Activated CD4-positive, alpha-beta memory T cell treated with anti-CD3 and anti-CD28 coated beads, Interleukin-2, amount 10 ng/mL, durations not matched to agents 7 days and 5 days (primary cell): ENCODE measurements at places on chromosomes 3 and 15.
A peak's percentile ranks its signal among the peaks of the same experiment; 100 is the strongest.

- DNase-seq: no peak
- H3K36me3 ChIP-seq: no peaks in the 10 kb centered on the region
- H3K27ac ChIP-seq: no peak overlapping the region
Observed at GRCh38 chr3:184663756-184664155, 48.1 kb downstream of the MAGEF1 start.

- H3K36me3 ChIP-seq: no peaks in the 10 kb centered on the region
- no peak for DNase-seq
- no peaks in the 10 kb centered on the region for H3K4me1 ChIP-seq
- no peak overlapping the region for H3K27ac ChIP-seq
Observed at GRCh38 chr3:131744765-131745164, 242.0 kb upstream of the MRPL3 start.

DNA sequence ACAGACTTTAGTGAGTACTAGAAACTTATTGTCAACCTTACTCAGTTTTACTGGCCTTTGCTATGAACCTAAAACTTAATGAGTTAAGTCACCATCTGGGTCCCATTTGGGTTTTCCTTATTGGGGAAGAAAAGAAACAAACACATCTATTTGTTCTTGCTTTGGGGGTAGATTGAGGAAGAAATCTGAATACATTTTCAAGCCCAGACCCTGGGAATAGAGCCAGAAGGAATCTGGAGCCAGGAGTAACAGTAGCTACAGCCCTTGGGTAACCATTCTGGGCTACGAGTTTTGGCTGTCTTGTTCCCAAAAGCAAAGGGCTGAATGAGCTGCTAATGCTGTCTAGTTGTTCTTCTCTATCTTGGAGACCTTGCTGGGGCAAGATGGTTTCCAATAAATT lies 16.5 kb downstream of the SLC12A1 start:
- no peaks in the 10 kb centered on the region for H3K4me1 ChIP-seq
- H3K36me3 ChIP-seq: no peaks in the 10 kb centered on the region
- H3K4me3 ChIP-seq: no peak overlapping the region
- no peak overlapping the region for H3K27ac ChIP-seq

DNA sequence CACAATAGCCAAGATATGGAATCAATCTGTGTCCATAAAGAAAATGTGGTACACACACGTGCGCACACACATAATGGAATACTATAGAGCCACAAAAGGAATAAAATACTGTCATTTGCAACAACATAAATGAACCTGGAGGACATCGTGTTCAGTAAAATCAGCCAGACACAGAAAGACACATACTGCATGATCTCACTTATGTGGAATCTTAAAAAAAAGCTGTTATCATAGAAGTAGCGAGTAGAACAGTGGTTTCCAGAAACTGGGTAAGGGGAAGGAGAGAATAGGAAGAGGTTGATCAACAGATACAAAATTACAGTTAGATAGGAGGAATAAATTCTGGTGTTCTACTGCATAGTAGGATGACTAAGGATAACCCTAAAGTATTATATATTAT lies 11.1 kb downstream of the ATOSA start:
- no peaks in the 10 kb centered on the region for H3K27me3 ChIP-seq
- no peak overlapping the region for H3K27ac ChIP-seq
- H3K4me3 ChIP-seq: no peak overlapping the region
- H3K36me3 ChIP-seq: peaks cover 77% of the 10 kb centered on the region

GRCh38 chr3:185402561-185402960 lies 39.6 kb downstream of the MAP3K13 start:
- H3K27me3 ChIP-seq: peaks cover 19% of the 10 kb centered on the region
- H3K4me3 ChIP-seq: no peak overlapping the region
- H3K4me1 ChIP-seq: no peaks in the 10 kb centered on the region
- no peaks in the 10 kb centered on the region for H3K36me3 ChIP-seq
- H3K27ac ChIP-seq: no peak overlapping the region

DNA sequence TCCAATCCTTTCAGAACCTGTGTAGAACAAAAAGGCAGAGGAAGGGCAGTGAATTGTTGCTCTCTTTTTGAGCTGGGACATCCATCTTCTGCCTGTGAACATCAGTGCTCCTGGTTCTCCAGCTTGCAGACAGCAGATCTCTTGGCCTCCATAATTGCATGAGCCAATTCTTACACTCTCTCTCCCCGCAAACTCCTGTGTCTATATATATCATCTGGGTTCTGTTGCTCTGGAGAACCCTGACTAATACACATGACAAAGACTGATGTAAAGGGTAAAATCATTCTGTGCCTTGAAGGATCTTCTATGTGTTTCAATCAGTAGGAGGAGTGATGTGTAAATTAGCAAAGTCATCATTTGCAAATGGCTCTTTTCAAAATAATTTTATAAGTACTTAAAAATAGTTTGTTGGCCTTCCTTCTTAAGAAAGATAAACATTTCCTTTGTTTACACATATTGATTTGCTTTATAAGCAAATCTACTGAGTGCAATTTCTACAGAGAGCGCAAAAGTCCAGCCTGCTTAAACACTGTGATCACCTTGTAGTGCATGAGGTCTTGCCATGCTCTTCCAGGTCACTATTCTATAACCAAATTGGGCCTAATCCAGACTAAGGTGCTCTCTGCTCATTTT lies 154.9 kb upstream of the ANKRD28 start:
- H3K4me1 ChIP-seq: no peaks in the 10 kb centered on the region
- no peak overlapping the region for H3K27ac ChIP-seq
- no peak for DNase-seq
- peaks cover 1% of the 10 kb centered on the region for H3K27me3 ChIP-seq
- no peak overlapping the region for H3K4me3 ChIP-seq

GRCh38 chr3:12938258-12938711 lies 96.9 kb upstream of the RPL32 start:
- H3K4me1 ChIP-seq: no peaks in the 10 kb centered on the region
- DNase-seq: no peak
- H3K4me3 ChIP-seq: no peak overlapping the region

- DNase-seq: no peak
- H3K4me1 ChIP-seq: no peaks in the 10 kb centered on the region
- no peaks in the 10 kb centered on the region for H3K27me3 ChIP-seq
- no peak overlapping the region for H3K4me3 ChIP-seq
- no peak overlapping the region for H3K27ac ChIP-seq
- no peaks in the 10 kb centered on the region for H3K36me3 ChIP-seq
Observed at GRCh38 chr3:61092870-61093269, 158.4 kb downstream of the FHIT start.

DNA sequence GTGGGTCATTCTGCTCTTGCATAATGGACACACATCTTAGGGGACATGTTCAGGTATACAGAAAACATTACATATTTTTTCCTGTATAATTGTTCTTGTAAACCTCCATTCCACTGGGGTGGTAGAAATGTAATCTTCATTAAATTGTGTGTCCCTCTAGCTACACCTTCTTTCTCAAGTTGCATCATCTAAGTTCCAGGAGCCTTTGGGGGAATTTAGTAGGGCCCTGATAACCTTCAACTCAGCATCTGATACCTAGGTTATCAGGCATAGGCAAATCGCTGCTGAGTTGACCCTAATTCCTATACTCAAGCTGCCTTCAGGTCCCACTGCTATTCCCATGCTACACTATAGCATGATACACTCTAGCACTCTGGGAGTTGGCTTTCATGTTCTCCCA lies 19.1 kb upstream of the CLASP2 start:
- H3K4me3 ChIP-seq: no peak overlapping the region
- peaks cover 15% of the 10 kb centered on the region for H3K27me3 ChIP-seq
- H3K36me3 ChIP-seq: no peaks in the 10 kb centered on the region

DNA sequence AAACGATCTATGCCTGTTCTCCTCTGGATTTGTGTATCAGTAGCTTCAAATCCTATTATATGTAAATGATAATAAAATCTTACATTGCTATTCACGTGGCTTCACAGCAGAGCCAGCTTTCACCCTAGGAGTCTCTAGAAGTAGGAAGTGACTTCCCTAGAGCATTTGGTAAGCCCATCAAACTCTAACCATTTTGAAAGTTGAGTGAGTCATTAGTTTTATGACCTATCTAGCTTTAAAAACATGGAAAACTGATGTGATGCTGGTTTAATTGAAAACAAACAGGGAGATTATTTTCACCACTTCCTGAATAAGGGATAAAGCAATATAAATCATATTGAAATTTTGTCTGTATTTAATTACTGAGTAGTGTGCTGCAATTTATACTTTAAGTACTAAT lies 275.2 kb downstream of the EPHA6 start:
- H3K36me3 ChIP-seq: no peaks in the 10 kb centered on the region
- H3K4me3 ChIP-seq: no peak overlapping the region
- no peaks in the 10 kb centered on the region for H3K27me3 ChIP-seq
- H3K27ac ChIP-seq: no peak overlapping the region
- no peaks in the 10 kb centered on the region for H3K4me1 ChIP-seq
- no peak for DNase-seq

GRCh38 chr3:164040991-164041390 lies 1037.3 kb downstream of the SI start:
- no peak for DNase-seq
- no peak overlapping the region for H3K4me3 ChIP-seq
- H3K27me3 ChIP-seq: no peaks in the 10 kb centered on the region
- H3K36me3 ChIP-seq: no peaks in the 10 kb centered on the region
- no peaks in the 10 kb centered on the region for H3K4me1 ChIP-seq

DNA sequence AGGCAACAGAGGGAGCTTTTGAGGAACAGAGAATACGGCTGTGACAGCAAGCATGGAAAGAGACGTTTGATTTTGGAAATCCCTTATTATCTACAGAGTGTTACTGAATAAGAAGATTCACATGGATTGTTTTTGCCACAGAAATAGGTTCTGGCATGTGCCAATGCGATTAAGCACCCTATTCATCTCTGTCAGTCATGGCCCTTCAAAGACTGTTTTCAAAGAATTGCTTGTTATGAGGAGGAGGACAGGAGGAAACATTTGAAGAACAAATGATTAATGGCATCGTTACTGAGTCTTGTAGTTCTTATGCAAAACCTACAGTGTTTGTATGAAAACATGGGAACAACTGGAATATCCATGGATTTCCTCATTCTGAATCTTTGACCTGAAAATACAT lies 86.2 kb downstream of the EPHA6 start:
- no peak overlapping the region for H3K4me3 ChIP-seq
- H3K27me3 ChIP-seq: no peaks in the 10 kb centered on the region
- no peak for DNase-seq
- no peaks in the 10 kb centered on the region for H3K4me1 ChIP-seq
- H3K36me3 ChIP-seq: no peaks in the 10 kb centered on the region

DNA sequence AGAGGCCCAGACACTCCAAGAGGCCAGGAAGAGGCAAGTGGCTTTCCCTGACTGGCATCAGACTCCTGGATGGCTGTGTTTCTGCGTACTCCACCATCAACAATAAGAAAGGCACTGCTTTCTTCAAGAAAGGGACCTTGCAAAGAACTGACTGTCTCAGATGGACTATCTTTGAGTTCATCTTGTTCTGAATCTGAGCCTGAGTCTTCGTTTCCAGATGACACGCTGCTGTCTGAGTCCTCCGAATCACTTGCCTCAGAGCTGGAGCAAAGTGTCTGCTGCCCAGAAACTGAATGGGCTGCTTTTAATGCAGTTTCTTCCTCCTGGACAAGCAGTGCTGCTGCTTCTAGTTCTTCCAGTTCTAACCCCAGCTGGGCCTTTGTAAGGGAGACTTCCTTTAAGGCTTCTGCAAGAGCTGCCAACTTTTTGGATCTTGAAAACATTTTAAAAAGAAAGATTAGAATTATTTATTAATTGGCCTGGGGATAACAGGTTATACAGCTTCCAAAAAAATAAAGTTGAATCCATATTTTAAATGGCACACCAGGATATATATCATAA lies 97.8 kb downstream of the SHQ1 start:
- H3K27ac ChIP-seq: no peak overlapping the region
- H3K36me3 ChIP-seq: peaks cover 16% of the 10 kb centered on the region
- H3K27me3 ChIP-seq: no peaks in the 10 kb centered on the region
- DNase-seq: no peak
- no peak overlapping the region for H3K4me3 ChIP-seq
- peaks cover 12% of the 10 kb centered on the region for H3K4me1 ChIP-seq

GRCh38 chr3:172323894-172324610 lies 124.2 kb downstream of the GHSR start:
- peaks cover 9% of the 10 kb centered on the region for H3K4me1 ChIP-seq
- H3K27ac ChIP-seq: no peak overlapping the region
- H3K27me3 ChIP-seq: no peaks in the 10 kb centered on the region
- no peak for DNase-seq

DNA sequence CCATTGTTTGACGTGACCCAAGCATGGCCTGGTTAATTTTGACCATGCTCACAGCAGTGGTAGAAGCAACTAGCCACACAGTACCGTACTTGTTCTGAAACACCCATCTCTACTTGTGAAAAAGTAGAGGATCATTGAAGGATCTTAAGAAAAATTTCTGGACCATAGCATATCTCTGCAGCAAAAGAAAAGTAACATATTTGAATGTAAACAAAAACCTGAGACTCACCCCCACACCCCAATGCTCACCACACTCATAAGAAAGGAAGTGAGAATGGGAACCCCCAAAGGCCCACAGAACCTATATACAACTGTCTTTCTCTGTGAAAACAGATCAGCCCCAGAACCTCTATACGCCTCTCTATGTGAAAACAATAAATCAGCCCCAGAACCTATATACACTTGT lies 33.8 kb upstream of the TFRC start:
- no peak overlapping the region for H3K4me3 ChIP-seq
- peaks cover 33% of the 10 kb centered on the region for H3K4me1 ChIP-seq
- H3K27me3 ChIP-seq: no peaks in the 10 kb centered on the region
- DNase-seq: peak; percentile 25
- H3K27ac ChIP-seq: no peak overlapping the region
- H3K36me3 ChIP-seq: no peaks in the 10 kb centered on the region

DNA sequence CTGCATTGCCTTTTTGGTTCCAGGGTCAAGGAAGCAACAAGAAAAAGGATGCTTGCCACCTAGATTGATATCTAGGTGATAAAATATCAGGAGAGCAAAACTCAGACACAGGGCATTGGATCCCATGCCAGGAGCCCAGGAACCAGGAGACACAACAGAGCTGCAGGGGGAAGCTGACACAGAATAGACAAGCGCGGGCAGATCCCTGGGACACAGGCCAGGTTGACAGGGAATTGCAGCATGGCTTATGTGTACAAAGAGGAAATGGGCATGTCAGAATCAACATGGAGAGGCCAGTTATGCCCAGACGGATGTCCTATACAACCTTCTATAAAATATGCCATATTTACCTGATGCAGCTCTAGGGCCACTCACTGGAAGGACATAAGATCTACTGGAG lies 84.2 kb downstream of the SEMA6D start:
- H3K27me3 ChIP-seq: no peaks in the 10 kb centered on the region
- no peaks in the 10 kb centered on the region for H3K36me3 ChIP-seq
- H3K4me1 ChIP-seq: no peaks in the 10 kb centered on the region
- no peak overlapping the region for H3K4me3 ChIP-seq
- H3K27ac ChIP-seq: no peak overlapping the region
- no peak for DNase-seq

GRCh38 chr3:195263925-195264600 lies 6.9 kb downstream of the XXYLT1 start:
- no peaks in the 10 kb centered on the region for H3K27me3 ChIP-seq
- no peak overlapping the region for H3K4me3 ChIP-seq
- H3K27ac ChIP-seq: no peak overlapping the region
- no peaks in the 10 kb centered on the region for H3K36me3 ChIP-seq
- peaks cover 21% of the 10 kb centered on the region for H3K4me1 ChIP-seq
- DNase-seq: no peak
